CD4-positive, alpha-beta T cell treated with Interleukin-4 for 4 hours (primary cell): ENCODE measurements at places on chromosomes 5 and 9.

DNA sequence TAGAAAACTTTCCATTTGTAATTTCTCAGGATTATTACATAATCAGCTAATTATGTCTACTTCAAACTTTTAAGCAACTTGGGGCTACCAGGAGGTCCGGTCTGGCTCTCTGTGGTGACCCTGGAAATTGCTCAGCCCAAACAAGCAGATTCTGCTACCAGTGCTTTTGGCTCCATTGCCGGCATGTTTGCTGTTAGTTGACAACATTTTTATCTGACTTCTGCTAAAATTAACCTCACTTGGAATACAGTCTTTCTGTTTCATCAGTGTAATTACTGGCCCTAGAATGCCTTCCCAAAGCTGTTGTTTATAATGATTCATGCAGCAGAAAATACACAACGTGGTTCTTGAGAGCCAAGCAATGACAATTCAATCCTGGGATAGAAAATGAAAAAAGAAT is 38.5 kb upstream of the FAM81B start:
- DNase-seq: no peak

- DNase-seq: no peak
Observed at GRCh38 chr5:582936-583635, 29.1 kb upstream of the CEP72 start.

- no peak for DNase-seq
Observed at GRCh38 chr9:15426019-15426418, 3.3 kb downstream of the SNAPC3 start.

GRCh38 chr5:72955143-72955767 is 586 bp upstream of the FCHO2 start:
- DNase-seq: no peak

DNA sequence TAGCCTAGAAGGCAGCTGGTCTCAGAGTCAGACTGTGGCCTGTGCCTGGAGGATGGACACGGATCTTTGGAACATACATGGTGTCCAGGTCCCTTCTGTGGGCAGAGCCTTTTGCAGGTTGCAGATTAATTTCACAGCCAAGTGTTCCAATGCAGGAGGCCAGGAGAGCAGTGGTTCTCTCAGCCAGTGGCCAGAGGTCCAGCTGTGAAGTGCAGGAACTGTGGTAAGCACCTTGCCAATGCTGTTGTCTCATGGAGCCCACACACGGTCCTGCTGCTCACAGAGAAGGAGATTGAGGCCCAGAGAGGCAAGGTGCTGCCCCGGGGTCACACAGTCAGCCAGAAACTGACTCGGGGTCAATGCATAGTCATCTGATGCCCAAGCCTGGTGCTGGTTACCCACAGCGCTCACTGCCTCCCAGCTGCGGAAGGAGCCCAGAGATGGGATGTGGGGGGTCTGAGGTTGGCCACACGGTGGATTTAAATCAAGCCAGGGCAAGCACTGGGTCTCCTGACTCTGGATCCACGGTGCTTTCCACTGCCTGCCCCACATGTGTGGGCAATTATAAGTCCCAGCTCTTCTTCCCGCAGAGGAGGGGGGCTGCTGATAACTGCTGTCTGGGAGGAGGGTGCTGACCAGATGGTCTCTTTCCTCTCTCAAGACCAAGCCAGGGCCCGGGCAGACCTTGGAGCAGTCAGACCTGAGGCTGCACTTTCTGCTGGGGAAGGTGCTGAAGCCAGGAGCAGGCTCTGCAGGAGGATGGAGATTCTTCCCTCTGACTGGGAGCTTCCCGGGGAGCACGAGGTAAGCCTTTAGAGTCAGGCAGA is 2.8 kb downstream of the PDGFRB start:
- DNase-seq: no peak

DNA sequence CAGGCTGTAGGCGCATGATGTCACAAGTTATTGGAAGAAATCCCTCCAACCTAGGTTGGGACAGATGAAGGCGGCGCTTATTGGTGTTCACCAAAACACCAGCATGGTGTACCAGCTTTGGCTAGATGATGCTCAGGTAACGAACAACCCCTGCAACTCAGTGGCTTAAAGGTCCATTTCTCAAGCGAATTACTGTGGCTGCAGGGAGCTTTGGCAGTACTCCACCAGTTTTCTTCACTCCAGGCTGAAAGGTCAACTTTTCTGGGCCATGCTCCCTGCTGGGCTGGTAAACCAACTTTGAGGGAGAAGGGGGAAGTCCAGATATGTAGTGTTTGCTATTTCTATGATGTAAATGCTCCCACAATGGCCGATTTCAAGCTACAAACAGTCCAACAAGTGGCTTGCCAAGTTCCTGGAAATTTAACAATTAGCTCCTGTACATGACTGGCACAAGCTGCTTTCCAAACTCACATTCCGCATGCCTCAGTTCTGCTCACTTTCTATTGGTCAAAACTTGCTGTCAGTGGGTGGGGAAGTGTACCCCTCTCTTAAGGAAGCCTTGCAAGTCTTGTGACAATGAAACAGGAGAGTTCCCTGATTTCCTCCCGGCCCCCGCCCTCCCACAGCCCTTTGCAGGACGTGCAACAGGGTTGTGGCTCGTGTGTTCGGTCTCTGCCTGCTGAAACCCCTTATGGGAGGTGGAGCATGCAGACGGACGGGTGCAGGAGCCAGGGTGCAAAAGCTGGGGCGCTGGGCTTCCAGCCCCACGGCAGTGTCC is 588 bp upstream of the ZBED3 start:
- DNase-seq: no peak
